ENCODE measurements at places on chromosomes 1 and 21.

GRCh38 chr1:82978461-82979324 is 1020.2 kb downstream of the TTLL7 start:
- DNase-seq, result no peak

DNA sequence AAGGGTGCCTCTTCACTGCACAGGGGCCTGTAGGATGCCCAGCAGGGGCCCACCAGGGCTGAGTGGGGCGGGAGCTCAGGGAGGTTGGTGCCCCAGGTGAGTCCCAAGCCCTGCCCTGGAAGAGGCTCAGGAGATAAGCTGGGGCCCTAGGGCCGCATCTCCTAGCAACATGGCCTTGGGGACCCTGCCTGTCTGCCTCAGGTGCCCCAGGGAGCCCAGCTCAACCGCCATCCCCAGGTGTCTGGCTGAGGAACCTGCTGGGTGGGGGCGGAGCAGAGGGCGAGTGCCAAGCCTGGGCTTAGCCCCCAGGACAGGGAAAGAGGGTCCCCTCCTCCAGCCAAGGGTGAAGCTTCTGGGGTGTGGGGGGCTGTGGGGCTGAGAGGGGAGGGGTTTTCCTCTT is 54.8 kb downstream of the FOXO6 start:
- no peak for DNase-seq

DNA sequence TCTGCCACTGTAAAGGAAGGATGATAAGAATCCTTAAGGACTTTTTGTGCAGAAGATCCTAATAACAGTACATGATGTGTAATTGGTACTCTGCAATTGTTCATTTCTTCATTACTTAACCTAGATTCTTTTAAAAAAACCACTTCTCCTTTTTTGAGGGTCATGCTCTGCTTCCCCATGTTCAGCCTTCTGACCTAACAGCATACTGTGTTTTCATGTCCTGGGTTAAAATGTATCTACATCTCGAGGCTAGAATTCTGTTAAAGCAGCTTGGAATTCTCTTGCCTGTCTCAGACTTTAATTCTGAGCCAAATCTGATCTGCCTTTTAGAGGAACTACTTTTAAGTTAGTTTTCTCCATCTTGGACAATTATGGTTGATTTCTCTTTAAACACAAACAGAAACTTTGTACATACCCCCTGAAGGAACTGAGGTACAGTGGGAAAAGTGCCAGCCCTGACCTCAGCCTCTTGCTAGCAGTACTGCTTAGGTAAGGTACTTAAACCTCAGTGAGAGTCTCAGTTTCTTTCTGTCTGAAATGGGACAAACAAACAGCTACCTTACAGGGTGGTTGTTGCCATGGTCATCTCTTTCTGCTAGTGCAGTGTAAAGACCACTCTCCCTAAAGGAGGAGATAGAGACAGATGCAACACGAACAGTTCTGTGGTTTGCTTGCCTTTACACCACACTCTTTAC is 103.2 kb upstream of the DYNLT5 start:
- no peak for DNase-seq

GRCh38 chr1:116167625-116168276 is 56.6 kb downstream of the MAB21L3 start:
- peak; percentile 40 for DNase-seq

- DNase-seq, result peak; percentile 52
Measured at GRCh38 chr1:228697207-228698016, 37.9 kb upstream of the RHOU start.

GRCh38 chr1:242002510-242002909 is 3.6 kb upstream of the MAP1LC3C start:
- DNase-seq, result no peak

- DNase-seq, result no peak
Measured at GRCh38 chr1:118842452-118843201, 145.5 kb downstream of the TBX15 start.

DNA sequence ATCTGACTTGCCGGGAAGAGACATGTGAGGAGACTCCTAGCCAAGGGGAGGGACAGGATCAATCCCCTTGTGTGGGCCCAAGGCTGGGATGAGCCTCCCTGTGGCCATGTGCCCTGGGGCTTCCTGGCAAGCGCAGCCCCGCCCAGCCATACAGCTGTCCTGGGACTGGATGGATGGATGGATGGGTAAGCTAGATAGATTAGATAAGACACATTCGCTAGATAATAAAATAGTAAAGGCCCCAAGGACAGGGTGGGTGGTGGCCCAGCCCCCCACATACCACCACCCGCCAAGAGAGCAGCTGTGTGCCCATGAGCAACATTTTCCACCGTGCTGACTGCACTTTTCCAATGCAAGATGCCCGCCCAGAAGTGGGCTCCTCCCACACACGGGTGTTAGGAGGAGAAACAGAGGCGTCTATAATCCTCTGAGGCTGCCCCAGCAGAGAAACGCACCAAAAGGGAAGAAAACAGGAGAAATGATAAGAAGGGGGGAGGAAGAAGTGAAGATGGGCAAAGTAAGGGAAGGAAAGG is 25.1 kb downstream of the ZBTB17 start:
- DNase-seq, result peak; percentile 80

DNA sequence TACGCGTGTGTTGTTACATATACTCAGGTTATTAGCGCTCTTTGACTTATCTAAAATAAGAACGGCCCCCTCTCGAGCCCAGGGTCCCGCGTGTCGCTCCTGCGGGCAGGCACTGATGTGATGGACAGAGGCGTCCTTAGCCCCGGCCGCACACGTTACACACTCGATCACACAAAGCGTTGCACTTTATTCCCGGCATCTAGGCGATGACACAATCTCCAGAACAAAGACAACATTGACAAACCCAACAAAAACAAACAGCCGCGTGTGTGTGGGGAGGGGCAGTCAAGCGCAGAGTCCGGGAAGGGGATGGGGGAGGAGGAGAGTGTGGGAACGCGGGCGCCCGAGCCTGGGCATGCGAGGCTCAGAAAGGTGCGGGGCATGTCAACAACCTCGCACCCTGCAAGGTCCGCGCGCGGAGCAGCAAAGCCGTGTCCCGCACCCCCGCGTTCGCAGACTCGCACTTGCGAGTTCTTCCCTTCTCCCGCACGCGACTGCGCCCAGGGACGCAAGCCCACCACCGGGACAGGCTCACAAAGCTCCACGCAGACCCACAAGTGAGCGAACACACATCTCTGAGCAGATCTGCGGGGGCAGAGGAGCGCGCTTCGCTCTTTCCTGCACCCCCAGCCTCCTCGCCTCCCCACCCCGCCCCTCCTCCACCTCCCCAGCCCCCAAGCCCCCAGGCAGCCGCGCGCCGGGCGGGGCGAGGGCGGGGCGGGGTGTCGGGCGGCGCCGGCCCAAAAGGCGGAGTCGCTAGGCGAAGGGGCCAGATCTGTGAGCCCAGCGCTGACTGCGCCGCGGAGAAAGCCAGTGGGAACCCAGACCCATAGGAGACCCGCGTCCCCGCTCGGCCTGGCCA is at the start of gene EFNA1:
Gene EFNA1 (plus strand): TSS at position 772 of the 862 bp plus-strand sequence. CDS start 102 bp downstream, outside the sequence.
- peak; percentile 24 for DNase-seq

- no peak for DNase-seq
Measured at GRCh38 chr1:232624546-232625281, 5.2 kb downstream of the SIPA1L2 start.

DNA sequence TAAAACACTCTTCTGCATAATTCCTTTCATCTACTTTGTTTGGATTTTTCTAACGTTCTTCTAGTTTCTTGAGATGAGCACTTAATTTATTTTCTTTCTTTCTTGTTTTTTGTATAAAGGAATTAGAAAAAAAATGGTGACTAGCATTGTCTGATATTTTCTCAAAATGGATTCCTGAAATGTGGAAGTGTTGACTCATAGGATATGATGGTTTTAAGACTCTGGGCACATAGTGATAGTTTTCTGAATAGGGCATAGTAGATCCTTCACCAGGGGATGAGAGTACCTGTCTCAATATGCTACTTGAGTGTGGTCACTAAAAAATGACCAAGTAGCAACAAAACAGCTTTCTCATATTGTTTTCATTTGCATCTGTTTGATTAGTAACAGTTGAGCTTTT is 100.9 kb downstream of the PEX14 start:
- DNase-seq, result peak; percentile 83

DNA sequence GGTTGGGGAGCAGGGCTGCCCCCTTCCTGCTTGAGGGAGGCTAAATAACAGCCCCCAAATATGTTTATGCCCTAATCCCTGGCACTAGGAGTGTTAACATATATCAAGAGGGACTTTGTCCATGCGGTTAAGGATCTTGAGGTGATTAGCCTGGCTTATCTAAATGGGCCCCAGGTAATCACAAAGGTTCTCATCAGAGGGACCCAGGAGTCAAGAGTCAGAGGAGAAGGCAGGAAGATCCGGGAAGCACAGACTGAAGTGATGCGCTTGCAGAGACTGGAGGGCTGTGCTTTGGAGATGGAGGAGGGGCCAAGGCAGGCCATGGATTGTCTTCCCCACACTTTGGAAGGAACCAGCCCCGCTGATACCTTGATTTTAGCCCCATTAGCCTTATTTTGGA is 86.4 kb downstream of the IER5 start:
- no peak for DNase-seq

GRCh38 chr1:40817791-40818263 is 34.2 kb downstream of the KCNQ4 start:
- DNase-seq, result no peak

DNA sequence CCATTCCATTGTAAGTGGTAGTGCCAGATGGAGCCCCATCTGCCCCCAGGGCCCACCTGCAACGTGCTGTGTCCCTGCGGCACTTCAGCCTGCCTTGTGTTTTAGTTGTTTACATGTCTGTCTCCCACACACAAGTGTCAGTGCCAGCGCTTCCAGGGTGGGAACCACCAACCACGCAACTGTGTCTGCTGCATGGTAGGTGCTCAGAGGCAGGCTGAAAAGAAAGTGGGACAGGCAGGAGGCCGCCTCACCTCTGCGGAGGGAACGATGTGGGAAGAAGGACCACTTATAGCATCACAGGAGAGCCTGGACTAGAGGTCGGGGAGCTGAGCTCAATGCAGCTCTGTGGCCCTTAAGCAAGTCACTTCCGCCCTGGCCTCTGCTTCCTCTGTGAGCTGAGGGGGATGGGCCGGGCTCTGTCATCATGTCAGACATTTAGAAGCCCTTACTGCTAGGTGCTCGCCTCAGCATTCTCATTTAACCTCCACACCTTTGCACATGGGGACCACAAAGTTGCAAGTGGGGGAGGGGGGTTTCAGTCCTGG is 17.9 kb downstream of the SLC9A1 start:
- no peak for DNase-seq

DNA sequence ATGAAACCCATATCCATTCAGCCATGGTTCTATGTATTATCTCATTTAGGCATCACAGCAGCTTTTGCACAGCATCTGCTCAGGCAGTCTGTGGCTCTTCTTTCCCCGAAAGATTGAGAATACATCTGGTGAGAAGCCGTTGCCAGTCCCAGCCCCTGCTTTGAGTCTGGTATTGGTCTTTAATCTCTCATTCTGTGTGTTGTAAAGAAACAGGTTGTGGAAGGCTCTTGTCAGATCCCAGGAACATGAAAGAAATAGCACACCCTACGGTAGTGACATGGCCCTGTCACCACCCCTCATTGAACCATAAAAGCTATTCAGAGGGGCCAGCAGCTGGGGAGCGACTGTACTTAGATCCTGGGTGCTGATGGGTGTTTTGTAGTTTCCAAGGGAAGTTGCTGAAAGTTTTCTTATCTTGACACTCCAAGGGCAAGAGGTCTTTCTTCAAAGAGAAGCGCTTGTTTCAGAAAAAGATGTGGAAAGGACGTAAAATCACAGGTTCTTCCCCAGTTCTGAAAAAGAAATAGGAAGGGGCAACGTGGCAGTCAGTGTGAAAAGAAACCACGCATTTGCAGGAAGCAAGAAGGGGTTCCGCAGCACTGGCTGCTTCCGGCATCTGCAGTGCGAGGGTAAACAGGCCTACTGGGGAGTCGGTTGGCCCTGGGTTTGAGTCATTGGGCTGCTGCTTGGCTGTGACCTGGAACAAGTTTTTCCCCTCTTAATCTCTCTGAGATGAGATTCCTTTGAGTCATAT is 145.0 kb downstream of the DHRS3 start:
- peak; percentile 57 for DNase-seq

- no peak for DNase-seq
Measured at GRCh38 chr1:17646444-17647280, 107.2 kb downstream of the ARHGEF10L start.

GRCh38 chr21:33128538-33128937 is 58.6 kb downstream of the OLIG1 start:
- DNase-seq, result no peak

DNA sequence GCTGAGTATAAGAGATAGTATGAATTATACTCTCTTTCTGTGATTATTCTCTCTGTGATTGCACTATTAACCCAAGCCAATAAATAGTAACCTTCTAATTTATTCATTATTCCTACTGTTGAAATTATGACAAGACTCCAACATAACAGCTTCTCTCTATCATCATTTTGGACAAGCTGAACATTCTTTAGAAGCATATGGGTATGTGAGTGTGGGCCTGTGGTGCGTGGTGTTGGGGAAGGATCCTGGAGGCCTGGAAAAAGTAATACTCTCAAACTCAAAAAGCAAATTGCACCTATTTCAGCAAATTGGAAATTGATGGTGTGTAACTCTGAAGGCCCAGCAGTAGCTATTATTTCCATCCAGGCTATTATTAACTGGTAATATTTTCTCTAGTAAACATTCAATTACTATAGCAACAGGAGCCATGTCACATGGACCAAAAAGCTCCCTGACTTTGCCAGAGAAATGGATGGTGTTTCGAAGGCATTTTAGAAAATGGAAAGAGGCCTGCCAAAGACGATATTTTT is 502.8 kb downstream of the LTN1 start:
- no peak for DNase-seq

DNA sequence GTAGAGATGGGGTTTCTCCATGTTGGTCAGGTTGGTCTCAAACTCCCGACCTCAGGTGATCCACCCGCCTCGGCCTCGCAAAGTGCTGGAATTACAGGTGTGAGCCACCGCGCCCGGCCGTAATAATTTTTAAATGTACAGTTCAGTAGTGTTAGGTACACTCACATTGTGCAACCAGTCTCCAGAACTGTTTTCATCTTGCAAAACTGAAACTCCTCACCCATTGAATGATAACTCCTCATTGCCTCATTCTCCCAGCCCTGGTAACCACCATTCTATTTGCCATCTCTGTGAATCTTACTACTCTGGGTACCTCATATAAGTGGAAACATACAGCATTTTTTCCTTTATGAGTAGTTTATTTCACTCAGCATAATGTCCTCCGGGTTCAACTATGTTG is 3.4 kb downstream of the NLRP3 start:
- DNase-seq, result no peak
